NCI-H1694 treated with DMSO at 0.1 percent for 48 hours (cell line): ENCODE measurements at places on chromosomes 2 and 18.

- no peak for DNase-seq
Observed at GRCh38 chr2:231593666-231594065, 1.0 kb downstream of the TEX44 start.

DNA sequence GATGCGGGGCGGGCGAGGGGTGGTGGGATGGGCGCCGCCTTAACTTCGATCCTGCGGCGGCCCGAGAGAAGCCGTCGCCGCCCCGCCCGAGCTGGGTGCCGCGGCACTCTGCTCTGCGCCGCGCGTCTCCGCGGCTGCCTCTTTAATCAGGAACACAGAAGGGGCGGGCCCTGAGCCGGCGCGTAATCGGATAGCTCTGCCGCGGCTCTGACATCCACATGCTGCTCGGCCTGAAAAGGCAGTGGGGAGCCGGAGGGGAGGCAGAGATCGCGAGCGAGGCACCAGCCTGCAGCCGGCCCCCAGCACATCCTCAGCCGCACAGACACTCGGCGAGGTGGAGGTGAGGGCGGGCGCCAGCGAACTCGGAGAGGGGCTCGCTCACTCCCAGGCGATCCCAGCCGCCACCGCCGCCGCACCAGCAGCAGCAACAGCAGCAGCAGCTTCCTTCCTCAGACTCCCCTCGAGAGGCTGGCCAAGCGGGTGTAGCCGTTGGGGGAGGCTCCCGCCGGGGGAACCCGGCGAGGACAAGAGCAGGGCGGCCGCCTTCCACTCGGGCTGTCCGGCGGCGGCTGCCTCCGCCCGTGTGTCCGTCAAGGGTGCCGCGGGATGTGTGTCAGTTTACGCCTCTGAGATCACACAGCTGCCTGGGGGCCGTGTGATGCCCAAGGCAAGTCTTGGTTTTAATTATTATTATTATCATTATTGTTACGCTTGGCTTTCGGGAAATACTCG is at the start of gene NRP2:
Gene NRP2 (plus strand): TSS at position 263 of the 732 bp plus-strand sequence. CDS start 790 bp downstream, outside the sequence.
- peak; percentile 77 for DNase-seq

- DNase-seq: no peak
Observed at GRCh38 chr2:66364495-66365333, 70.2 kb upstream of the MEIS1 start.

- DNase-seq: no peak
Observed at GRCh38 chr18:40013001-40013609, 1941.9 kb upstream of the PIK3C3 start.

DNA sequence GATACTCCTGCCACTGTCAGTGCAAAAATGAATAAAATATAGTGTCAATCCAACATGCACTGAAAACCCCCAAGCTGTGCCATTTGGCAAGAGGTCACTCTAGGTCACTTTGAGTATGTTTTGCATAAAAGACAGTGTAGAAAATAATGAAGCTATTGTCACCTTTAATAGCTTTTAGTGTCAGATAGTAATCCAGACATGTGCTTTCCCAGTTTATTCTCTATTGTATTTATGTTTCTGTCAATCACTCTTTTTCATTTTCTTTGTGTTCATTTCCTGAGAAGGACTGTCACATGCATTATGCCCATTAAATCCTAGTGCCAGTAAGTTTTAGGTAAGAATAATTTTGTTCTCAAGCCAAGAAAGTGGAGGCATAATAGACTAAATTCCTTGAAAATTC is 1073.9 kb upstream of the CDH2 start:
- DNase-seq: no peak
